Activated naive CD4-positive, alpha-beta T cell (primary cell): ENCODE measurements at places on chromosomes 2 and 18.
A peak's percentile ranks its signal among the peaks of the same experiment; 100 is the strongest.

DNA sequence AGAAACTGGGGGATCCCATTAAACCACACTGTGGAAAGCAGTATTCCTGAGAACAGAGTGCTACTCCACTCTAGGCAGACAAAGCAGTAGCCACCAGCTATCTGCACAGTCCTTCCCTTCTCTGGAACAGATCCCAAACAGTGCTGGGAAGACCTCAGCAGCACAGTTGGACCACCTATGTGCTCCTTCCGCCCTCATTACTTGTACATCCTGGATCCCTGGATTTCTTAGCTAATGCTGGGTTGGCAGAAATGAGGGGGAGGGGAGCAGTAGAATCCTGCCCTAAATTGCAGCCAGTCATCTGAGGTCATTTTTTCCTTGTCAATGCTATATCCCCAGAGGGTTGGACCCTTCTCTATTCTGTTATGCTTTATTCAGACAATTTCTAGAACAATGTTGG is 13.8 kb upstream of the MALT1 start:
- DNase-seq = no peak

- peak; percentile 89 for DNase-seq
Observed at GRCh38 chr2:42102024-42102590, 54.3 kb downstream of the PKDCC start.

- DNase-seq = no peak
Observed at GRCh38 chr2:145413261-145414030, 893.5 kb upstream of the ZEB2 start.

DNA sequence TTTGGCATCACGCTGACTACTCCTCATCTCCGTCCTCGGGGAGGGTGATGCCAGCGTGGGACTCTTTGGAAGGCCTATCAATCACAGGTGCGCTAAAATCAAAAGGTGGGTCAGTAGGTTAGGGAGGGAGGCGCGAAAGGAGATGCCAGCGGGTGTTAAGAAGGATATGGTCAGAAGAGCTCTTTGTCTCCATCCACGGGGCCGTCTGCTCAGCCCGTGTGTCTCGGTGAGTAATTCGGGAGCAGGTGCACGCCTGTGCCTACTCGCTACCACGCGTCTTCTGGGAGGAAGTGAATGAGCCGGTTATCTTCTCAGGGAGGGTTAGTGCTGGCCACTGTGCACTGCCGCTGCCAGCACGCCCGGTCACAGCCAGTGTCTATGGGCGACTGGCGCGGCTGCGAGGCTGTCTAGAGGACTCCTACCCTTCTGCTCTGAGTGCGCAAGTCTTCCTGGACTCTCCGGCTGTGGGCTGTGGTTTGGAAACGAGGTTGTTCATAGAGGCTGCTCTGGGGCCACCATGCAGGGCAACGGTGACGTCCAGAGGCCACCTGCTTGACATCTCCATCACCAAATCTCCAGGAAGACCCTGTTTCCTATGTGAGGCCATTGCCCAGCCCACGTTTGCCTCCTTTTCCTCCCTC is 153.4 kb downstream of the MBP start:
- no peak for DNase-seq

DNA sequence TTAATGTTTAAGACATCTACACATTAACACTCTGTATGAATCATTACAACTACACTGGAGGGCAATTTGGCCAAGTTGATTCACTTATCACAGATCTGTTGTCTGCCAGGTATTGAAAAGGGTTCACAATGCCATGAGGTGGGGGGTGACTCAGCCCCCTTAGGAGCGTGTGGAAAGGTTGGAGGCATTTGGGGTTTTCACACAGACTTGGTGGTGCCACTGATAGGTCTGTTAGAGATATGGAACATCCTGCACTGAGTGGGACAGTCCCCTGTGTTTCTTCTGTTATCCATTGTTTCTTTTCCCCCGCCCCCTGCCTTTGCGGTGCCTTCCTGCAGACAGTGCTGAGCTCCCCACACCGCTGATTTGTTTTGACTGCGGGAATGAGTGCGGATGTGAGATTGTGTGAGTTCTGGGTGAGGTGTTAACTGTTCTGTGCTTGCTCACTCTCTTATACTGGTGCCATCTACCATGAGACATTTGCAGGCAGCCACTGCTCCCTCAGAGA is 9.3 kb upstream of the TSN start:
- DNase-seq = no peak

DNA sequence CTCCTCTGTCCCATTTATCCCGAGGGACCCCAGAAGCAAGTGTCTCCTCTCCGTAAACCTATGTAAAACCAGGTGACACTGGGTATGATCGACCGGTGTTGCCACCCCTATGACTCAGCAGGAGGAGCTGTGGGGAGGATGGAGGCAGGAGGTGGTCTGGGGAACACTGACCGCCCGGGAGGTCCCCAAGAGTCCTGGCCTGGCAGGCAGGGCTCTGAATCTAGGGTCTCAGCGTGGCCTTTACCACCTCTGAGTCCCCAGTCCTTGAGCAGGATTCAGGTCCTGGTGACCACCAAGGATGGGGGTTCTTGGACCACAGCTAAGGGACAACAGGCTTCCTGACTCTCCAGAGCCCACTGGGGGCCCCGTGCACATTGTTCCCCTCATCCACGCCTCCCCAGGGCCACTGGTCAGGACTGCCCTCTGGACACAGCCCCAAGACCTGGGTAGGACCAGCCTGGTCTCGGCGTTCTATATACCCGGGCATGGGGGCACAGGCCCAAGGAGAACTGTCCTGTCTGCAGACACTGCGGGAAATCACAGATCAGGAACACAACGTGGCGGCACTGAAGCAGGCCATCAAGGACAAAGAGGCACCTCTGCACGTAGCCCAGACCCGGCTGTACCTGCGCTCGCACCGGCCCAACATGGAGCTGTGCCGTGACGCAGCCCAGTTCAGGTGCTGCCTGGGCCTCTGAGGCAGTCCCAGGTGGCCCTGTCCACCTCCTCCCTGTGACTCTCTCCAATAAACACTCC is 4.0 kb downstream of the TEKT4 start:
- no peak for DNase-seq

GRCh38 chr2:178306352-178307073 is 112.2 kb downstream of the OSBPL6 start:
- DNase-seq = no peak

GRCh38 chr2:218898109-218898878 is 17.6 kb downstream of the WNT10A start:
- DNase-seq = peak; percentile 78

- no peak for DNase-seq
Observed at GRCh38 chr2:44979581-44979980, 29.7 kb downstream of the SIX2 start.

- DNase-seq = no peak
Observed at GRCh38 chr2:121386707-121387106, 101.7 kb upstream of the TFCP2L1 start.

- DNase-seq = no peak
Observed at GRCh38 chr2:111042261-111042660, 78.5 kb upstream of the BCL2L11 start.

- DNase-seq = no peak
Observed at GRCh38 chr2:43068041-43068533, 158.3 kb downstream of the ZFP36L2 start.

DNA sequence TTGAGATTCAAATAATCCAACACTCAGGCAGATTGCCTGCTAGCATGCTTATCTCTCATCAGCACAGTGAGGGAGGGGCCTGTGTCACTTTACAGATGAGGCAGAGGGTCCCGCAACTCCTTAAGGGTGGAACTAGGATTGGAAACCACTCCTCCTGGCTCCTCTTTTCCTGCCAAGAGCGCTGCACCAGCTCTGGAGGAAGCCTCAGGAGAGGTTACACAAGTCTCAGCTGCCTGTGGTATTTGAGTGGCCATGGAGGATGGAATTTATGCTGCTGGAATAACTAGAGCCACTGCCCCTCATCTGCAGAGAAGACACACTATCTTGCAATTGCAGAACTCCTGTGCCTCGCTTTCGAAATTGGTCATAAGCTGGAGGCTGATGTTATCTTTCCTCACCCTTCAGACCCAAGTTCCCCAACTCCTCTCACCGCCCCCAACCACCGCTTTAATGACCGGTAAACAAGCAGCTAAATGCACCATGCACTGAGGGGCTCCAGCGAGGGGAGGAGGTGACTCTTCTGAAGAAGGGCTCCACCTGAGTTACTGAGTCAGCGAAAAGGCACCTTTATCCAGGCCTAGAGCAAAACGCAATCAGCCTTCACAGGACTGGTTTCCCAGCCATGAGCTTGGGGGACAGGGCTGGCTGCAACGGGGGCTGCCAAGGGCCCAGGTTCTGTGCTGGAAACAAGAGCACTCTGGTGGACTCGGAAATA is 245.8 kb downstream of the SOX11 start:
- DNase-seq = no peak

GRCh38 chr2:217693363-217693762 is 309.4 kb downstream of the TNS1 start:
- DNase-seq = no peak

- DNase-seq = no peak
Observed at GRCh38 chr2:62489162-62489561, 16.8 kb downstream of the TMEM17 start.

DNA sequence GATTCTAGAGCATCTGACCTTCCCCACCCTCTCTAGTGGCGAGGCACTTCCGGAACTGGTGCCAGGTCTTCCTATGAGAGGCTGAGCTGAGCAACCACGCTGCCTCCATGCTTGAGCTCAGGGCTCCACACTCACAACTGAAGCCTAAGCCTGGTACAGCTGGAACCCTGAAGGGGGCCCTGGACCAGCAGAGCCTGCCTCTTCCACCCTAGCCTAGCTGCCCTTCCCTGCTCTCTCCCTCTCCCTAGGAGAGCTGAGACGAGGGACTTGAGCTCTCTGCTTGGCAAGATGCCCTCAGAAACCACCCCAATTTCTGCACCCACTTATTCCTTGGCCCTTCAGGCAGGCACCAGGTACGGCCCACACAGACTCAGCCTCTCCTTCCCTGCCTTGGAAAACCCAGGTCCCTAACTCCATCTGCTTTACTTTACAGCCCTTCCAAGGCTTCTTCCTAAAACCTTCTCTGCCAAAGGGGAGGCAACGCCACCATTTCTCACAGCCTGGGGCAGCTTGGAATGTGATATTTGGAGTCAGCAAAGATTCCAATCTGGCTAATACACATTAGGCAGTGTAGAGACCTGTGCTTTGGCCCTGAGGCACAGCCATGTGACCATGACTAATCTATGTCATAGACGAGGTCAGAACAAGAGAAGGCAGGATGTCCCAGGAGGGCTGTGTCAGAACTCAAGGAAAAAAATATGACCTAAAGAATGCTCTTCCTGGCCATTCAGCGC is 18.8 kb downstream of the COX7A2L start:
- DNase-seq = no peak

DNA sequence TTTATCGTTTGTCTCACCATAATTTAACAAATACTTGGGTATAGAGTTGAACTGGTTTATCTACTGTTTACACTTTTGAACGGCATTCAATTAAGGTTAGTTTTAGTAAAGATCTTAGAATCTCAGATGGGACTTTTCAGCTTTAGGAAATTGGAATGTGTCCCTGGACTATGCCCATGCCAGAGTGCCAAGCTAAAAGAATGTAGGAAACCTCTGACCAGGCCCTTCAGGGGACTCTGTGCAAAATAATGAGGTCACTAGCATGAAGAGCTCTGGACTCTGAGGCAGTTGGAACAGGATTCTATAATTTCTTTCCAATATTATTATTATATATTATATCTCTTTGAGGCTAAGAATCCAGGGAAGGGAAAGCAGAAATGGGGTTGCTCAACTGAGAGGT is 13.5 kb downstream of the DIS3L2 start:
- DNase-seq = no peak

DNA sequence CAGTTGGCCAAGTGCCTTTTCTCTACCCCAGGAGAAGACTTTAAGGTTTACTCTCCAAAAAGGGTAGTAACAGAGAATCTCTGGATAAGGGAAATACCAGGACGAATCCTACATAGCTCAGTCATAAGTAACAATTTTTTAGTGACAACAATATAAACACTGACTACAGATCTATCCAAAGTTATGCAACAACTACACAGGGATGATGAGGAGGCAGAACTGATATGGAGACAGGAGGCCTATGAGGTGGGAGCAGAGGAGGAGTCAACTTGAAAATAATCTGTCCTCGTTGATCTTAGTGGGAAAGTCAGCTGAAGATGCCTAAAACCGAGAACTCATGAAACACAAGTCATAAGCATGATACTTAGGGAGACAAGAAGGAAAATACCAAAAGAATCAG is 40.2 kb downstream of the SLC35F5 start:
- no peak for DNase-seq

- no peak for DNase-seq
Observed at GRCh38 chr2:28465148-28465885, 30.5 kb upstream of the PLB1 start.

DNA sequence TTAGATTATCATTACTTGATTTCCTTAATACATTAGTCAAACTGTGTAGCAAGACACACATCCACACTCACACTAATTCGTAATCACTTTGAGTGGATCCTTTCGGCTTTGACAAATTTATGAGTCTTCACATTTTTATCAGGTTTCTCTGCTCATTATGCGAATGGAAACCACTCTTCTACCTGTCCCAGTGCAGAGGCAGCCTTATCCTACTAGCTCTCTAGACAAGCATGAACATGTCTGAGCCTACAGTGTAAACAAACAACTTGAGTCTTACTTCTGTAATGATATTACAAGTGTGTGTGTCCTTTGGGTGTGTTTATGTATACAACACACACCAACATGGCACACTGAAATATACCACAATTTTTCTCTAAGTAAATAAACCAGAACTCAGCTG is 361.9 kb upstream of the CHST9 start:
- no peak for DNase-seq

GRCh38 chr2:215032153-215032552 is 106.3 kb downstream of the ABCA12 start:
- no peak for DNase-seq

GRCh38 chr2:101330253-101330933 is 21.9 kb upstream of the RNF149 start:
- no peak for DNase-seq
